ENCODE measurements at places on chromosomes 4 and X.

DNA sequence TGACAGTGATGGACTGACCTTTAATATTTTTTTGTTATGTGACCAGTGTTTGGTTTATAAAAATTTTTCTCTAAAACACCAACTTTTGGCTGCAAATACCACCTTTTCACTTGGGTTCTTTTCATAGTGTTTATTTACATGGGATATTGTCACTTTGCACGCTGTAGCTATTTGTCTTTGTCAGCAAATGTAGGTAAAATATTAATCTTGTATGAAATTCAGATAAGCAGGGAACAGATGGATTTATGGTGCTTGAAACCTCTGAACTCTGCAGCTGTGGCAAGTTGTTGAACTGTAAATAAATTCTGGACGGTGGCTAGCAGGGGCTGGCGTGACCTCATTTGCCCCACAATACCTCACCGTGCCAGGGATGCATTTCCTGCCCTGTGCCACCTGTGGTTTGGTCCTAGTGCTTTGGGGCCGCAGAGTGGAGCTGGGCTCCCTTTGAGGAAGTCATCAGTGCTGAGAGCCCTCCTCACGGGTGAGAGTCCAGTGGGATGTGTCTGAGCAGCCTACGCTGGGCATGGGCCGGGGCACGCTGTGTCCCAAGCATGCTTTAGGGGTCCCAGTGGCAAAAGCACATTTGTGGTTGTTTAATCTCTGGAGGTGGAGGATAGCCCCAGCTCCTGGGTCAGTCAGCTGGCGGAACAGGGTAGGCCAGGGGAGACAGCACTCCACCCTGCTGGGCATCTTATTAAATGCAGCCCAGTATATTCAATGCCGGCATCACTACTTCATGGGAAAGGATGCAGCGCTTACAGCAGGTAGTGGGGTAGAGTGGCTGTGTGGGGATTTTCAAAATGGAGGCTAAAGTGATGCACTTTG, 108.6 kb downstream of the TBL1X start:
- no peak for DNase-seq

DNA sequence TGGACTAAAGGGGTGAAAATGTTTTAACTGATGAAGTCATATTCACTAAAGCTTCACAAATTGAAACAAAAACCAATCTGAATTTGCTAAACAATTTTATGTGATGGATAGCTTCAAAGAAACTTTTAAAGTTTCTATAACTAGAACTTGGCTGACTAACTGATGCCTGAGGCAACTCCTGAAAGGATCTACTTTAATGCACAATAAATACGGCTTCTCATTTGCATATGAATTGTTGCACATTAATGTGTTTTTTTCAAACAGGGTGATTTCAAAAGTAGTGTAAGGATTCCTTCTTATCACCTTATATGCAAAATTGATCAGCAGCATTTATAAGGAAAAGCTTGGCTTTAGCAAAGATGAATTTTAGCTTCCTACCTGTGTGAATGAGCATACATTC, 58.4 kb upstream of the ATOH1 start:
- peak; percentile 77 for DNase-seq

DNA sequence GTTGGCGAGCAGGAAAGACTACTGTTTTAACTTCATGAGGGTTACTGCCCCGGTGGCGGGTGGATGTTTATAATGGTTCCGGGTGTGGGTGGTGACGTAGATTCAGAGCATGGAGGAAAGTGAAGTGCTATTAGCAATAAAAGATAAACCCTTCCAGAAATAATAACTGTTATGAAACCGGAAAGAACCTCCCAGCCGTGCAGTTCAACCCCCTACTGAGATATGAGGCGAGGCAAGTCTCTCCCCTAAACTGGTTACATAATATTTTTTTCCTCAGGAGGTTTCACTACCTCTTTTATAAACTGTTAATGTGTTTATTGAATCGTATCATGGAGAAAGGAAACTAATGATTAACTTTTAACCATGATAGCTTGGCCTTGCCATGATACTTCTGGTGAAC, 33.9 kb upstream of the STIM2 start:
- DNase-seq, result no peak

DNA sequence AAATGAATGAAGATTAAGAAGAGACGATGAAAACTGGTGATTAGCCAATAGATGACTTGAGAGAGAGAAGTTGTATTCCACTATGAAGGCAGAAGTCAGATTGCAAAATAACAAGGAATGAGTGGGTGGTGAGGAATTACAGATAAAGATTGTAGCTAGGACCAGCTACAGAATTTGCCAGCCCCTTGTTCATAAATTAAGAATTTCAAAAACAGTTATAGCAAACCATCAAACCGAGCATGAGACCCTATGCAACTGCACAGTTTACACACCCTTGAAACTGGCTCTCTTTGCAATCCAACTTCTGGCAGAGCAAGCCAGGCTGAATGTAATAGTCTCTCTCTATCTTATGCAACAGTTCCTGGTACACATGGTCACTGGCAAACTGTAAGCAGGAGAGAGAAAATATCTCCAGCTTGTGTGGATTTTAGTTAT, 35.2 kb downstream of the STAP1 start:
- DNase-seq, result no peak

DNA sequence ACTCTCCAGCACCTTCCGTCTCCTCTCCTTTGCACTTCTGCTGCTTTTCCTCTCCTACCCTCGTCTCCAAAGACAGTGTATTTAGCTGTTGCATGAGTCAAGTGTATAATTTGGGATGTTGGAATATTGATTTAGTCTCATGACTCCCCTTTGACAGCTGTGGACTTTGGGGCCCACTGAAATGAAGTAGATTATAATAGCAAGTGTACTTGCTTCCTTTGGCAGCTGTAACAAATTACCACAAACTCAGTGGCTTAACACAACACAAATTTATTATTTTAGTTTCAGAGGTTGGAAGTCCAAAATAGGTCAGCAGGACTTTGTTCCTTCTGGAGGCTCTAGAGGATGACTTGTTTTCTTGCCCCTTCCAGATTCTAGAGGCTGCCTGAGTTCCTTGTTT, 29.5 kb upstream of the MSL3 start:
- no peak for DNase-seq

DNA sequence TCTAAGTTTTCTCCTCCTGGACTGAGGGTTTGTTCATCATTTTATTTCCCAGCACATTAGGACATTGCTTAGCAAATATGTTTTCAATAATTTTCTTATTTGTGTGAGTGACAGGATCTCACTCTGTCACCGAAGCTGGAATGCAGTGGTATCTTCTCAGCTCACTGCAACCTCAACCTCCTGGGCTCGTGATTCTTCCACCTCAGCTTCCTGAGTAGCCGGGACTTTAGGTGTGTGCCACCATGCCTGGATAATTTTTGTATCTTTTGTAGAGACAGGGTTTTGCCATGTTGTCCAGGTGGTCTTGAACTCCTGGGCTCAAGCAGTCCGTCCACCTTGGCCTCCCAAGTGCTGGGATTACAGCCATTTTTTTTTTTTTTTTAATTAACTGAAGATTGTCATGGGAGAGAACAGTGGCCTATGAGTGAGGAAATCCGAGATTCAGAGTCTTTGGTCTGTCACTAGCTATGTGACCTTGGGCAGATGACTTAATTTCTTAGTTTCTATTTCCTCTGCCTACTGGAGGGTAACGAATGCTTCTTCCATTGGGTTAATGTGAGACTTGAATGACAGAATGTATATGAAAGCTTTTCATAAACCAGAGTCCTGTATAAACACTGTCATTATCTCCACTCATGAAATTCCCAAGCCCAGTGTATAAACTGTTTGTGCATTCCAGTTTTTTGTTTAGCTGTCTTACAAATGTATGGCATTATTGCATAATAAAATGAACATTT, 23.9 kb downstream of the MOB1B start:
- no peak for DNase-seq

DNA sequence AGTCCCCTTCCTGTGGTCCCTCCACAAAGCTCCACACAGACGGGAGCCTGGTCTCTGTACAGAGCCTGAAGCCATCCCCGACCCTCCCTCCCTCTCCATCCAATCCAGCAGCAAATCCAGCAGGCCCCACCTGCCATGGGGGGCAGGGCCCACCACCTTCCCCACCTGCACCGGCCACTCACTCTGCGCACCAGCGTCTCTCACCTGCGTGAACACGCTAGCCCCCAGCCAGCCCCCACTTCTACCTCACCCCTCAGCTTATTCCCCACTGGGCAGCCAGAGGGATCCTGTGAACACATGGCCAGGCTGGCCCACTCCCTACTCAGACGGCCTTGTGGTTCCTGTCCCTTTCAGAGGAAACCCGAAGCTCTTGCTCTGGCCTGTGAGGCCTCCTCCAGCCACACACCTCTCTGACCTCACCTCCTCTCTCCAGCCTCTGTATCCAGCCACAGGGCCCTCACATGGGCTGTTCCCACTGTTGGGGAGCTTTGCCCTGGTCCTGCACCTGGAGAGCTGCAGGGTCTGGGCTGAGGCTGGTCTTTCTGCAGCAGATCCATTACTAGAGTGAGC, 70.9 kb downstream of the WFS1 start:
- no peak for DNase-seq

Measured in HAP-1 (cell line).